Neuronal stem cell (in vitro differentiated cells): ENCODE measurements at places on chromosomes 5 and 9.

- no peak for DNase-seq
Observed at GRCh38 chr5:55004729-55005128, 19.3 kb upstream of the GZMK start.

DNA sequence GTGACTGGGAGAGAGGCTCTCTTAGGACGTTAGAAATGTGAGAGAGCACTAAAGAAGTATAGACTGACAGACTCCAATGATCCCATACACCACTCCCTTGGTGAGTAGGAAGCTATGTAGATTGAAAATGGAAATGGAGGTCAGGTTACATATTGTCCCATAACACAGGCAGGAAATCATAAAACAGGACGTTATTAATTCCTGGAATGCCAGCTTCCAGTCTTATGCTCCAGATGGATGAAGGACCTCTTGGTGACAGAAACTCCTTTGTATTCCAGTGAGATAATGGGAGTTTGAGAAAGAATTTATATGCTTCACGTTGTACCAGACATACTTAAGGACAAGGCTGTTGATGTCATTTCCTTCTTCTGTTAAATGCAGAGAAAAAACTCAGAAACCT is 338.2 kb upstream of the ITGA1 start:
- DNase-seq = no peak

DNA sequence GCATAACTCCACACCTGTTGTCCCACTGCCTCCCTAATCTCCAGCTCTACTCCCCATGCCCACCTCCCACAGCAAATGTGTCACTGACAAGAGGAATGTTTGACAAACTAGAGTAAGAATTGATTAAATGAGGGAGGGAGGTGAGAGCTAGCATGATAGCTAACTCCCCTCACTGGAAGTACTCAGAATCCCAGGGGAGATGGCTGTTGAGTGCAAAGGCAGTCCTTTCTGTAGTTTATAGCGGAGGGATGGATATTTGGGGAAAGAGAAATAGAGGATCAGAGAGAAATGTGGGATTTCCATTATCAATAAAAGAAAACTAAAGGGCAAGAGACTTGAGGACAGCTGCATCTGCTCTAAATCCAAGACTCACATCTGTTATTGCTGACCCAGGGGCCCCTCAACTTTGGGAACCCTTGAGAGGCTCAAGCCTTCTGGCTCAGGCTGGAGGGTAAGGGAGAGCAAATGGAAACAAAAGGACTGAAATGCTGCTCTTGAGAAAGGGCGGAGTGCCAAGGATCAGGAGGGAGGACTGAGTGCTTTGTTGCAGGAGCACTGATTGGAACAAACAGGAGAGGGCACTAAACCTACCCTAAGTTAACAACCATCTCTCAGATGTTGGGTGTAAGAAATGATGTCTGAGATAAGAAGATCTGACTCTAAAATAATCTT is 372.1 kb downstream of the NTRK2 start:
- no peak for DNase-seq

- DNase-seq = no peak
Observed at GRCh38 chr9:6894135-6894534, 136.4 kb downstream of the KDM4C start.

DNA sequence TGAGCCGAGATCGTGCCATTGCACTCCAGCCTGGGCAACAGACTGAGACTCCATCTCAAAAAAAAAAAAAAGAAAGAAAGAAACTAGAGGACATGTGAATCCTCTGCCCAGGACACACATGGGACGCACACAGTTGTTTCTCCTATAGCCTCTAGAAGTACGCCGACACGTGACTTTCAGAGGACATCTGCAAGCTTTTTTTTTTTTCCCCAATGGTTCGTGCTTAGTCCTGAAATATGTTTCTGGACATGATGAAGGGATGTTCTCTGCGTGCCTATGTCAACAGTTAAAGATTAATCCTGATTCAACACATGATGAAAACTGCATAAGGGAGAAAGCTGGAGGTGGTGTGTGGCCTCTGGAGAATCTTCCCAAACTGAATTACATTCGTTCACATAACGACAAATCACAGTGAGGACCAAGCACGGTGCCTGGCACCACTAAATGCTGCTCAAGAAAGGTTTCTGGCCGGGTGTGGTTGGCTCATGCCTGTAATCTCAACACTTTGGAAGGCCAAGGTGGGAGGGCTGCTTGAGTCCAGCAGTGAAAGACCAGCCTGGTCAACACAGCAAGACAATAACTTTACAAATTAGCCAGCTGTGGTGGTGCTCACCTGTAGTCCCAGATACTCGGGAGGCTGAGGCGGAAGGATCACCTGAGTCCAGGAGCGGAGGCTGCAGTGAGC is 9.8 kb downstream of the COL23A1 start:
- no peak for DNase-seq

DNA sequence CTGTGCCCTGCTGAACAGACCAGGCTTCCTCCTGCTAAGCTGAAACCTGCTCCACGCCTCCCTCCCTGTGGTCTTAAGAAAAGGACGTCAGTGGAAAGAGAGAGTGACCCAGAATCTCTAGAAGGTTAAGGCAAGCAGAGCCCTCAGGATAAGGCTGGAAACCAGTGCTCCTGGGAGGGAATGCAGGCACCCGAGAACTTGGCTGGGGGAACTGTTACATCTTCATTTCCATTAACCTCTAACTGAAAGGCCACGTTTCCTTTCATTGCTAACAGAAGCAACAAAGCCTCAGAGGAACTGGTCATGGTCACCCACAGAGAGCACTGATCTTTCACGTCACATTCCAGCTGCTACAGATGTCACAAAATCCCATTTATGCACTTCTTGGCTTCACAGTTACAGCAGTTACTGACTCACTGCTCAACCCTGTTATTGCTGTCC is 26.1 kb upstream of the AKNA start:
- DNase-seq = no peak

DNA sequence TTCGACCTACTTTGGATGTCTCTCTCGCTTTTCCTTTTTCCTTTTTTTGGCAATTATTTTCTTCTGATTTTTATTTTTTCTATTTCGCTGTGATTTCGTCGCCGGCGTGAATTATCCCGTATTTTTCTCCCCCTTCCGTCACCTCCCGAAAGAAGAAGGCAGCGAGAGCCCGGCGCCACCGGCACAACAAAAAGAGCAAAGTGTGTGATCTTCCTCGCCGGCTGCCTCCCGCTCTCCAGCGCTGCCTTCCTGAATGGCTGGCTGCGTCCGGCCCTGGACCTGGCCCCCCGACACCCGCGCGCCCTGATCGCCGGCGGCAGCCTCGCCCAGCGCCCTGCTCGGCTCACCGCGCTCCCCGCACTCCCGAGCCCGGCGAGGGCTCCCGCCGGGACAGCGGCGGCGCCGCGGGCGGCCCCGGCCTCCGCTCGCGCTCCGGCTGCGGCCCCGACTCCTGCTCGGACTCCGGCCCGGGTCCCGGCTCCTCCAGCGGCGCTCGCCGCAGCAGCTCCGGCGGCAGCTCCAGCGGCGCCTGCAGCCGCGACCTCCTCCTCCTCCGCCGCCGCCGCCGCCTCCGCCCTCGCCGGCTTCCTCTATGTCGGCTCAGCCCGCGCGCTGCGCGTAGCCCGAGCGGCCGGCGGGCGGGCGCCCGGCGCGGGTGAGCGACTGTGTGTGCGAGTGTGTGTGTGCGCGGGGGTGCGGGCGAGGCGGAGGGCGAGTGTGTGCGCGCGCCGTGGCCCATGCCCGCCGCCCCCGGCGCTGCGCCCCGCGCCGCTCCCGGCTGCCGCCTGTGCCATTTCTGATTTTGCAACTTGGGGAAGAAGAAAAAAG is 960 bp downstream of the NR2F1 start:
- no peak for DNase-seq

- DNase-seq = no peak
Observed at GRCh38 chr5:82105457-82105856, 133.6 kb downstream of the ATG10 start.

GRCh38 chr5:157076558-157076957 is 17.6 kb upstream of the HAVCR1 start:
- DNase-seq = no peak

DNA sequence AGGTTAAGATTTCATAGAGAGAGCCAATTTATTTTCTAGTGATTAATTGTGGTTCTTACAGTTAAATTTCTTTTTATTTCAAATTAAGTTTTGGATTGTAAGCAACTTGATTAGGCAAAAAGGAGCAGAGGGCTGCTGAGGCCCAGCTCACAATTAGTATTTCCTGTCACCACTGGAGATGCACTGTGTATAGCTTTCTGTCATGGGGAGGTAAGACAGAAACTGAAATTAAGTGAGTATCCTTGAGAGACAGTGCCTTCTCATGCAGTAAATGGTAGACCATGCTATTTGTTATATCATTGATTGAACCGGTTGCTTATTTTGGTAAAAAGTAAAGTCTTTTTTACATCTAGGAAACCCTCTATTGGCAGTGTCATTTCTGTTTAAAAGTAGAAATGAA is 190.7 kb downstream of the CCDC171 start:
- DNase-seq = no peak

- DNase-seq = no peak
Observed at GRCh38 chr9:111362526-111362925, 32.5 kb upstream of the OR2K2 start.

GRCh38 chr9:27523141-27523540 is 949 bp upstream of the IFNK start:
- DNase-seq = no peak

DNA sequence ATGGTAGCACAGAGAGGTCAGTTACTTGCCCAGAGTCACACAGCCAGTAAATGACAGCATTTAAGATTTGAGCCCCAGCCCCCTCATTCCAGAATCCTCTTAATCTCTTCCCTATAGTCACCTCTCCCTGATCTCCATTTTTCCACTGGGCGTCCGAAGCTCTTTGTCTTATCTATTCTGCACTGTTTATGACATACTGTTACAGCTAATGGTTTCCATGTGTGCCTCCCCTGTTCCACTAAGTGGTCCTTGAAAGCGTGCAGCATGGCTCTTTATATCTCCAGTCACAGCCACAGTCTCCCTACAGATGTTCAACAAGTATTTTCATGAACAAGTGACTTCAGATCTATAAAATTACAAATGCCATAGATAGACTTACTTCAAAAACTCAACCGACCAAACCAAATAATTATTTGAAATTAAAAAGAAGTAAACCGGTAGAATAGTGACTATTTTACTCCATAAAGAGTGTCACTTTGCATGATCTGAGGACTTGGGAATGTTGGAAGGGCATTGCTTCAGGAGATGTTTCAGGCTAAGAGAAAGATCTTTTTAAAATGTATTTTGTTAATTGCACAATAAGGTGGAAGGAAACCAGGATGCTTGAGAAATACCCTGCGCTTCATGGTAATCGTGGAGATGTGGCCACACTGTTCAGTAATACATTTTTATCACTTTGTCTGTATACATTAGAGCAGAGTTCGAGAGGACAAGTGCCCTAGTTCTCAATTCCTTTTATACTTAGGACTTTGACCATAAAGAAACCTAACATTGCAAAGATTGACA is 237.2 kb downstream of the FBXL7 start:
- no peak for DNase-seq

DNA sequence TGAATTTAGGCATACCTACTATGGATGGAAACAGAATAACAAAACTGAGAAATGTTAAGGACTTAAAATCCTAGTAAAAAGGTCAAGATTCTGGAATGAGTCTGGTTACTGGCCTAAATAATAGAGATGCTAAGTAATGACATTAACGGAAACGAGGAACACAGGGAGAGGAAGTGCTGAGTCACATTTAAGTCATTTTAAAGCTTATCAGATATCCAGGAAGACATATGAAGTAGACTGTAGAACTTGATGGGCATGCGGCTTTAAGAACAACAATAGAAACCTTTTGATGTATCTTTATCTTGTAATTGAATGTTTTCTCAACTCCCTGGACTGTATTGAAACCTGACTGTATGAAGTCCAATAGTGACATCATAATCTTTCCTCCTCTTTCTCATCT is 1251.4 kb upstream of the CDH6 start:
- DNase-seq = no peak

- no peak for DNase-seq
Observed at GRCh38 chr9:91155746-91156376, 205.9 kb downstream of the AUH start.

GRCh38 chr5:98333921-98334320 is 439.5 kb upstream of the RGMB start:
- DNase-seq = no peak

- no peak for DNase-seq
Observed at GRCh38 chr5:172591636-172592035, 49.4 kb upstream of the NEURL1B start.

DNA sequence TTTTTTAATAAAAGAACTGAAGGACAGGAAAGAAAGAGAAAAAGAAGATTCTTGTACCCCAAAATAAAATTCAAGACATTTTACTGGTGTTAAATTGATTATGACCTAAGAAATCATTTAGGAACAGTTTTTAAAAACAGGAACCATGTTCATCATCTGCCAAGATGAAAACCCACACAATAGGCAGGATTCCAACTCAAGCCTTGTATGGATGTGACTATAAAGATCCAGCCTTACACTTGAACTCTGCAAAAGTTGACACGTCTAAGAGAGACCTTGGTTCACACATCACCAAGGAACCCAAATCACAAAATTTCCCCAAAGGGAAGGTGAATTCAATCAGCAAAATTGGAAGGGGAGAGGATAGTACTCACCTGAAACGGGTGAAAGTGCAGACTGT is 82.6 kb downstream of the SMIM23 start:
- no peak for DNase-seq

- DNase-seq = no peak
Observed at GRCh38 chr5:119250946-119251901, 104.6 kb upstream of the TNFAIP8 start.

- DNase-seq = no peak
Observed at GRCh38 chr9:131271506-131271931, 4.8 kb downstream of the FAM78A start.

- no peak for DNase-seq
Observed at GRCh38 chr5:86977190-86977589, 290.5 kb upstream of the RASA1 start.

GRCh38 chr5:39624890-39625289 is 200.1 kb upstream of the DAB2 start:
- no peak for DNase-seq

DNA sequence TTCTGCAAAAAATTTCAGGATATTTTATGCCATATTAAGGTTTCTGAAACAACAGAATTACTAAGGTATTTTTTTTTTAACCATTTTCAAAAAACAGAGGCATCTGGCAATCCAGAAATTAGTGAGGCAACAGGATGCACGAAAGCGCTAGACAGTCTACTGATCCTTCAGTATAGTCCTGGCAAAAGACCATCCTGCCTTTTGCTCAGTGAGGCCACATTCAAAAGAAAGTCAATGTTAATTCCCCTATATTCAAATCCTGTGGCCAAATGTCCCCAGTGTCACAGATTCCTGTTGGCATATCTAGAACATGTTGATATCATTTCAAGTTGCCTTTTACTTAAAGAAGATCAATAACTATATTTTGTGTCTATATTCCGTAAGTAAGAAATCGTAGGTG is 13.1 kb upstream of the NFIB start:
- no peak for DNase-seq

- no peak for DNase-seq
Observed at GRCh38 chr5:137113939-137114338, 385.2 kb downstream of the SPOCK1 start.

DNA sequence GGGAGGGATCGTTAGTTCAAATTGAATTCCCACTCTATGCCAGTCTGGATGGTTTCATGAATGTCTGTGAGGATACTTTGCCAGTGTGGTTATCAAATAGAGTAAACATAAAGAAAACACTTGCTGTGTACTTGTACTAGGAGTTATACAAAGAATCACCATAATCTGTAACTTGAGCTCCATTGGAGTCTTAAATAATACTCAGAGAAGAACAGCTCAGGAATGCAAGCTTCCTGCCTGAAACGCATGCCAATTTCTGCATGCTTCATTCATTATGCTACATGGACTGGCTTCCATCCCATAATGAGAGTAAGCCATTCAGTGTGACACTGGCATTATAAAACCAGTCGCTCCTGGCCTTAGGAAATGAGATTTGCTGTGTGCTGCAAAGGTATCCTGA is 351.4 kb downstream of the SEMA5A start:
- DNase-seq = no peak
